Renal cortical epithelial cell (primary cell): ENCODE measurements at places on chromosomes 2 and 18. TPM values are rescaled to one million over a fixed set of nuclear protein-coding genes. Genes with fewer than 3 reads are reported as not detected.

GRCh38 chr2:199460101-199460671, 2.4 kb upstream of the SATB2 start:
- DNase-seq: peak; percentile 11

DNA sequence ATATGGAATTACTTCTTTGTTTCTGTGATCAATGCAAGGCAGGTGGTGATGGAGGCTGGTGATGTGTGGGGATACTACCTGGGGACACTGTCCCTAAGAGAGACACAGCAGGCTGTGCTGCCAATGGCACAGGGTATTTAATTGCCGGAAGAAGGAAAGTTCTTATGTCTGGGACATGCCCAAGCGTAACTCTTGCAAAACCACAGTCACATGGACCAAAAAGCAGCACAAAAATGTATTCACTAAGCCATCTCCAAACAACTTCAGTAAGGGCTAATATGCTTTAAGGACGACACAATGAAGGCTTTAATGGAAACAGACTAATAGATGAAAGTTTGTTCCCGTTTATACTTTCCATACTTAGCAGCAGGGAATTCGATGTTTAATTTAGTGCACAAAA, 49.7 kb upstream of the AP1S3 start:
- no peak for DNase-seq

DNA sequence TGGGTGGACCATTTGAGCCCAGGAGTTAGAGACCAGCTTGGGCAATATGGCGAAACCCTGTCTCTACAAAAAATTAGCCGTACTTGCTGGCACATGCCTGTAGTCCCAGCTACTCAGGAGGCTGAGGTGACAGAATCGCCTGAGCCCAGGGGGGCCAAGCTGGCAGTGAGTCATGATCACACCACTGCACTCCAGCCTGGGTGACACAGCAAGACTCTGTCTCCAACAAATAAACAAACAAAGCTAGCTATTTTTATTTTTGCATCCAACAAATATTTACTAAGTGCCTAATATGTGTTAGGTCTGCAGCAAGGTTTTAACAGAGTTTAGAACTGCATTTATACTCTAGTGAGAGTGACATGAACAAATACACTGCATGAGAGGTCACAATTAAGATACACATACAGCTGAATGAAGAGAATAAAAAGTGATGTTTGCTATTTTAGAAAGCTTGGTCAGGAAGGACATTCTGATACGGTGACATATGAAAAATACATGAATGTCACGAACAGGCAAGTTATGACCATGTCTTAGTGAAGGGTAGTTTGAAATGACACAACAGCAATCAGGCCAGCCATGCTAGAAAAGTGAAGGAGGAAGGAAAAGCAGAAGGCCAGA, 83.2 kb upstream of the FRZB start:
- peak; percentile 78 for DNase-seq

DNA sequence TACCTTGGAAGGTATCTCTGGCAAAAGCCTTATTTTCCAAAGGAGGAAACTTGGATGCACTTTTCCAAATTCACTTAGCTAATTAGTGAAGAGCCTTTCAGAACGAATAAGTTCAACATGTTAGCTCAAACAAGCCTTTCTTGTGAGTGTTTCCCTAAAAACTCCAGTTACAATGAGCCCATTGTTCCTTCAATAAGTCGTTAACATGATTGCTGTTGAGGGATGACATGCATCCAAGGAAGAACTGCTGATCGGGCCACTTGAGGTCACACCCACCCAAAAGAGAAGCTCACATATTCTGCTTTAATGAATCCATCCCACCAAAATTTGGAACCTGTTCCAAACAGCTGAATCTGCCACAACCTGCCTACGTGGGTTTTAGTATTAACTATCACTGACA, 48.1 kb upstream of the SLC35G4 start:
- DNase-seq: no peak

GRCh38 chr2:96804986-96805385, 11.1 kb upstream of the CNNM3 start:
- DNase-seq: no peak

DNA sequence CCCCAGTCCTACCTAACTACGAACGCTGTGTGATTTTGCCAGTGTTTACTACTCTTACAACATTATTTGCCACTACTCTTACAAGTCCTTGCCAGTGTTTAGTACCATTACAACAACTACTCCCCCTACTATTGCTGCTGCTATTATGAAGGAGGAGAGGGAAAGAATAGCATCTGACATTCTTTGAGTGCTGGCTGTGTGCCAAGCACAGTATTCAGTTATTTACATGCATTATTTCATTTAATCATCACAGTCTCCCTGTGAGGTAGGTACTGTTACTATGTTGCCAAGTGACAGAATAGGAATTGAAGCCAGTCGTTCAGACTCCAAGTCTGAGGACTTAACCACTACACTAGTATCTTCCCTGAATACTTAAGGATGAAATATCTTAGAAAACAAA, 185.9 kb upstream of the FOSL2 start:
- DNase-seq: peak; percentile 55

- peak; percentile 33 for DNase-seq
These were observed 17.7 kb upstream of the SIX2 start for GRCh38 chr2:45026924-45027450.

DNA sequence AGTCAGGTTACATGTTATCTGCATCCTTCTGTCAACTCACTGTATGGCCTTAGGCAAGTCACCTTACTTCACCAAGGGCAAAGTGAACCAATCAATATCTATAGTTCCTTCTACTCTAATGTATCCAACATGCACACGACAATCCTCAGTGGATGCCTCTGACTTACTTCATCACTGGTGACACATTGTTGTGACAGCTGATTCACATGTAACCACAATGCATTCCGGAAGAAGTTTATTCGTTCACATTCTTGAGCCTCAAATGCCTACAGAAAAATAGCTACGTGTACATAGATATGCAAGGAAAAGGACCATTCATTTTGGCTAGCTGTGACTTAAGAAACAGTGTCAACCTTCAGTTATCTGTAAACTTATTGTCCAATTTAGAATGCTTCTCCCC, 26.3 kb upstream of the EPG5 start:
- DNase-seq: peak; percentile 59

DNA sequence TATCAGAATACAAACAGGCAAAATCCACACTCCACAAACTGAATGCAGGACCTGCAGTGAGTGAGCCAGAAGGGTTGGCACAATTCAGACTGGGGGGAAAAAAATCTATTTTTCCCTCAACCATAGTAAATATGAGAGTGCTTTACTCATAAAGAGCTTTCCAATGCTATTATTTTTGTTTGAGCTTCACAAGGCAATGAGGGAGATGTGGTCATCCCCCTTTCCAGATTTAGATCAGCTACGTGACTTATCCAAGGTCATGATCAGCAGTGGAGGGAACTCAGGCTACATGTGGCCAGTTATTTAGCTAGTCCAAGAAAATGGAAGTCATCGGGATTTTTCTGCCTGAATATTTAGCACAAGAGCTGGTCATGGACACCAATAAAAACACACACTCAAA, 120.4 kb upstream of the KLF7 start:
- no peak for DNase-seq

DNA sequence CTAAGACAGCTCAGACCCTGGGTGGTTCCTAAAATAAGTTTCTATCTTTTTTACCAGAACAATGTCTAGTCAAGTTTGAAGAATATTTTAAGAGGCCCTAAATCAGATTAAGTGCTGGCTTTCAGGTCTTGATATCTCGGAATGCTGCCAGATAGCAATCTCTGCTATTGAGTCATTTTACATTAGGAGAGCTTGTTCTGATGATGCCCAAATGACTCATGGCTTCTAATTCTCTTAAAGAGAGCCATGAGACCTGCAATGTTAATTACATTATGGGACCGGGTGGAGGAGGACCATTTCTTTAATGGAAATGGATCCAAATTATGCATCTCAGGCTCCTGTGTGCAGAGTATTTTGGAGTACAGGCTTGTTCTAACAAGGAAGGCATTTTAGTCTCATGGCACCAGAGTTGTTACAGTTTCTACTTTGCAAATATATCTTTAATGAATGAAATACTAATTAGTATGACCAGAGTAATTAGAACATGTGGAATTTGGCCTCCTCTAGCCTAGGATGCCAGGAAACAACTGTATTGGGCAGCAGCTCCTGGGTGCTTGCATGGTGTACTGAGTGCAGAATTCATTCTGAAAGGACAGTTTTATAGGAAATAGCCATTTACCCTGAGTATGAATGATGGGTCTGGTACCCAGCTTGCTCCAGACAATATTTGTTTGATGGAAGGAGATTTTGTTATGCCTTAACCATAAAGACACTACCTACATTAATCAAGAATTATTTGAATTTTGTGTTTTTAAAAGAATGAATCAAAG, 94.0 kb upstream of the SULT1C3 start:
- DNase-seq: peak; percentile 36

DNA sequence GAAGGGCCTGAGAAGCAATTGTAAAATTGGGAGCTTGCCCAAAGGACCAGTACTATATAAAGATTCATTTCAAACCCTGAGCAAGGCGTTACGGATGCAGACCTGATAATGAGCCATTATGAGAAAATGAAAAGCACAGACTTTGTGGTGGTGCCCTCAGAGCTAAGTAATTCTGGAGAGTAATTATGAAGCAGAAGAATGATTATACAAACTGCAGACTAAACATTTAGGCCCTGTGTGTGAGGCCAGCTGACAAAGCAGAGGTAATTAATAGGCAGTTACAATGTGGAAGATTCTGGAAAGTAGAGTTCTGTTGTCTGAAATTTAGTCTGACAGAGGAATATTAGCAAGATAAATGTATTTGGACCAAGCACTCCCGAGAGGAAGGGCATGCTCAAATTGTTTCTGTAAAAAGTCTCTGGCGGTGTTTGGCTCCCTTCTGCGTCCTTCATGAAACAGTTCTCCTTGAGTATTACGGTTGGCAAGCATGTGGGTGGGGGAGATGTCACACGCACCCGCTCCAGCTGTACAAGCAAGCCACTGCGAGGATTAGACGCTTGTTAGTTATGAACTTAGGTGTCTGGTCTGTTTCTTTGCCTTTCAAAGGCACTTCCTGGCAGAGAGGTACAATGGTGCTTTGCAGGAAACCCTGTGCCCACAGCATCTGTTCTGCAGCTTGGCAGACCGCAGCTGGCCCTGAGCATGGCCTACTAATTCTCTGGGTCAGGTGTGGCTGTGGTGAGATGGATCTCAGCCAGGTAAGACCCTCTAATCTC, 45.5 kb downstream of the CDC42EP3 start:
- DNase-seq: no peak

DNA sequence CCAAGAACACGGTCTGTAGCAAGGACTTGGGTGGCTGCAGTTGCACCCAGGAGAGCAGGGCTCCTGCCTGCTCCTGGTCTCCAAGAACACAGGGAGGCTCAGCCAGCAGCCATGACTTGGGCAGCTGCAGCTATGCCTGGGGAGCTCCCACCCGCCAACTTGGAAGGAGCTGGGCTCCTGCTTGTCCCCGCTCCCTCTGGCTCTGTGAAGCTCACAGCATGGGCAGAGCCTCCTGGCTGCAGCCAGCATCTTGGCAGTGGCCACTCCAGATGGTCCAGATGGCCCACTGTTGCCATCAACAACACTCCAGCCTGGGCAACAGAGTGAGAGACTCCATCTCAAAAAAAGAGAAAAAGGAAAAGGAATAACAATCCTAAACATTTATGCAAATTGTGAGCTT, 5.2 kb downstream of the ZSCAN30 start:
- DNase-seq: no peak

DNA sequence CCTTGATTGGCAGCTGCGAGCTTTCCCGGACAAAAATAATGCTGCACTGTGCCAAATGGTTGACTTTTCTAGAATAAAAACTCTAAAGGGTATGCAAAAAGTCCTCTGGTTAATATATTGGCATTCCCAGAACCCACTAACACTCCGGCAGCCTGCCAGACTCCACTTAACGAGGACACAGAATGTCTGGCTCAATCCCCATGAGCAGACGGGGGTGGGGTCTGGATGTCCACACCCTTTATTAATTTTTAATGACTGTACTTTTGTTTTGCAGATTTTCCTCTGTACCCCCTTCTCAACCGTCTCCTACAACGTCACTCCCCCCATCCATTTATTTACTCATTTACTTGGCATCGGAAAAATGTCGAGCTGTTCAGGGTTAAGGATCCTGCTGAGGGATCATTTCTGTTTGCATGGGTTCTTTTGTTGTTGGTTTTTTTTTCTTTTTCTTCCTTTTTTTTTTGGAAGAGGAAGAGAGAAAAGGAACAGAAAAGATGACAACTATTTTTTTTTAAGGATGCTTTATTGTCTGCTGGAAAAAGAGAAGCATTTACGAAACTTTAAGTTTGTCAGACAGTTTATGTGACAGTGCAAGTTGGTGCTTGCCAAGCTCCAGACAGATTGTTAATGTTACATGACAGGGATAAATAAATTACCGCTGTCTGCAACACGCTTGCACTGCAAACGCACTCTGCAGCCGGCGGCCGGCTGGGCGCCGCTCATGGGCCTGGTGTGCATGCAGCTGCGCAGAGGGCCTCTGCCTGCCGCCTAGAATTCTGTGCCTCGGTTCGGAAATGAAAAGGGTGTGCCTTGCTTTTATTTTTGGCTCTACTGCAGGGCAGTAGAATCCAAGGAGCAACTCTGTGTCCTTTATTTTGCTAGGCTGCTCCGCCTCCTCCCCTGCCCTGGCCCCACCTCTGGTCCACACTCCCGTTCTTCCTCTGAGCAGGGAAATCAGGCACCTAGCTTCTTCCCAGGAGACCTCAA, 3.6 kb downstream of the LDLRAD4 start:
- DNase-seq: no peak

- no peak for DNase-seq
These were observed 458.0 kb upstream of the HS6ST1 start for GRCh38 chr2:128776461-128777195.

- DNase-seq: no peak
These were observed 381.2 kb downstream of the LPIN1 start for GRCh38 chr2:12127638-12128037.

DNA sequence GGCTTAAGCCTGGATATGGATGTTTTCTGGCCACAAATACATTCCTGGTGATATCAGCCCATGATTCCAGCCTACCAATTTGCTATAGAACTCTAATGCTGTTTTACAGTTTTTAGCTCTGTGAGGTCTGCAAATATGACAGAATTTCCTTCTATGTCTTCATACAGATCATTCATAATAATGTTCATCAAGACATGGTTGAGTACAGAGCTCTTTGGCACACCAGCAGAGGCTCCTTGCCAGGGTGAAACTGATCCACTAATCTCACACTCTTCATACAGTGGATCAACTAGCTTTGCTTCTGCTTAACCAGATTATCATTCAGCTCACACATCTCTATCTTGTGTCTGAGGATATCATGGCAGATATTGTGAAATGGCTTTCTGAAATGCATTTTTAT, 672.1 kb downstream of the STK39 start:
- DNase-seq: no peak

CFAP221 gene
- total RNA-seq: 2.1 and 22.9 TPM in 2 replicates

CRACDL gene
- total RNA-seq: 3.0 and 6.3 TPM in 2 replicates

PLEK gene
- total RNA-seq: 0.65 TPM in 1 of 2 replicates, not detected in the other

HRH4 gene
- 0.05 TPM in 1 of 2 replicates, not detected in the other for total RNA-seq
